Fibroblast of skin of right quadriceps (primary cell): ENCODE measurements at places on chromosomes 1 and 21.

DNA sequence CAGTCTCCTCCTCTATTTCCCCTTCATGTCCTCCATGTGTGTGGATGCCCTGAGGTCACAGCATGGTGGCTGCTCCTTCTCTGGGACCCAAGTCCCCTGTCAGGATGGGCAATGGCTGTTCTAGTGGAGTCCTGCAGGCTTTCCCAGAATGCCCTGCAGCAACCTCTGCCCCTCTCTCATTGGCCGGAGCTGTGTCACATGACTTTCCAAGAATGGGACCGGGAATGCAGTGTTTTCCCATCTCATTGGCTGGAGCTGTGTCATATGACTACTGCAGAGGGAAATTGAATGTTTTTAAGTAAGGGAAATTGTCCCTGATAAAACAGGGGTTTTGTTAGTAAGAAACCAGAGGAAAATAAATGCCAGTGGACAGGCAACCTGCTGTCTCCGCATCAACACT is 365.9 kb downstream of the PTPRU start:
- no peak for DNase-seq

DNA sequence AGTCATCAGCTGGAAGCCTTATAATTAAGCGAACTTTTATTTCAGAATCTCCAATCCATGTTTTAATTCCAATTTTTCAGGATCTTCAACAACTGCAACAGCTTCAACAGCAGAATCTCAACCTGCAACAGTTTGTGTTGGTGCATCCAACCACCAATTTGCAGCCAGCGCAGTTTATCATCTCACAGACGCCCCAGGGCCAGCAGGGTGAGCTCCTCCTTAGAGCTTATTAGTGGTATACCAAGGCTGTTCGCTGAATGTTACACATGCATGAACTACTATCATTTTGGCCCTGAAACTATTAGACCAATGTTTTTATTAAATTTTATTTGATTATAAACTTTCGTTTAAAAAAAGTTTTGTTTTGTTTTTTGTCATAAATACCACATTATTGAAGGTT is 142.4 kb downstream of the CD247 start:
- no peak for DNase-seq

DNA sequence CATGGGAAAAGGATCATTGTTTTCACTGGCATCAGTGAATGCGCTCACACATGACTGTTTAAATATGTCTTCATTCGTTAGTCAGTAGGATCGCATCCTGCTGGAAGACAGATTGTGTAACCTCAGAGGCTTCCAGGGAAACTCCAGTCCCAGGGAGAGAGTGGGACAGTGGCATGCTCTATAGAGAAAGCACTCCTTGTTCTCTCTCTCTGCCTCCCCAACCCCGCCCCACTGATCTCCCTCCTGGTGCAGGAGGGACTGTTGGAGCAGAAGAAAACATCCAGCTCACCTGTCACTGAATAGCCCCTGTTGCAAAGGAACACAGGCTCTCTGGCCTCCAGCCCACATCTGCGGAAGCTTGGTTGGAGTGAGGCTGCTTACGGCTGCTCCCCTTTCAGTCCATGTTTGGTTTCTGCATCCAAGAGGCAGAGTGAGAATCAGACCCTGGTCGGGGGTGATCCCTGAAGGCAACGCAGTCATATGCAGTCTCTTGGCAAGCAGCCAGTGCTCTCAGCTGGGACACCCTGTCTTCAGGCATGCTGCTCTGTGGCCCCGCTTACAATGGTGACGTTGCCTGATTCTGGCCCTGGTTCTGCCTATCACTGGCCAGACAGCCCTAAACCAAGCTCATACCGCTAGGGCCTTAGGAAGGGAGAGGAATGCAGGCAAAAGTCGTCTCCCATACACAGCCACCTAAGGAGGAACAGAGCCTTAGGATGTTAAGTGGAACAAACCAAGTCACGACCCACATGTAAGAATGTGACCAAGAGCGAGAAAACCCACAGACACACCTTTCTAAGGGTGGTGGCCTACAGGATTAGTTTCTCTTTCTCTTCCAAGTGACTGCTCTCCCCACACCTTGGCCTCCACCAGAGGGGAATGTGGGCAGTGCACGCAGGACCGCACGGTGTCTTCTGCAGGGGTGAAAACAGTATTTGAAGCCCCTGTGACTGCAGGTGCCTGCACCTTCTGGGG is 39.7 kb downstream of the BACE2 start:
- peak; percentile 68 for DNase-seq

DNA sequence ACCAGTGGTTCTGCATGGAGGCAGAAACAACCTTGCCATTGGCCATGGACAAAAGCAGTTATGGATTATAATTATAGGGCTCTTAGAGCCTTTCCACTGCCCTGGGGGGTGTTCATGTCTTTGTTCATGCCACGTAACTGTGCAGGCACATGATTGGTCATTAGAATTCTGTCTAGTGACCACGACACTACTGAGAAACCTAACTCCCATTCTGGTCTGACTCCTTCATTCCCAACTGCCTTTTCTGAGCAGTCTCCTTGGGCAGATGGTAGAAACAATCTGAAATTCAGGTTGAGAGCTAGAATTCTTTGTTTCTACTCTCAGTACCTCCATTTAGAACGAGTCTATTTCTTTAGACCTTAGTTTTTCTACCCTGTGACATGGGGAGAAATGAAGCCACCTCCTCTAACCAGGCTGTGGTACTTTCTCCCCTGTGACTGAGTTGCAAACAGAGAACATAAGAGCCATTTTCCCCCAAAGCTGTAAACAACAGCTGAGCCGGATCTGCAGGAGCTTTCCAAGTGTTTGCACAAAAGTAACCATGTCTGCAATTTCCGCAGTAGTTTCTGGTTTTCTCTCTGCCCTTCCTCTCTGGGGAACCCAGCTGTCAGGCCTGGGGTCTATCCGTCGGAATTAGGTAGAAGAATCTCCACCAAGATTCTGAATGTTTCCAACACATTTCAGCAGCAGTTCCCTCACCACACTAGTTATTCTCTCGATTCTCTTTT is 37.7 kb upstream of the IPO9 start:
- no peak for DNase-seq

DNA sequence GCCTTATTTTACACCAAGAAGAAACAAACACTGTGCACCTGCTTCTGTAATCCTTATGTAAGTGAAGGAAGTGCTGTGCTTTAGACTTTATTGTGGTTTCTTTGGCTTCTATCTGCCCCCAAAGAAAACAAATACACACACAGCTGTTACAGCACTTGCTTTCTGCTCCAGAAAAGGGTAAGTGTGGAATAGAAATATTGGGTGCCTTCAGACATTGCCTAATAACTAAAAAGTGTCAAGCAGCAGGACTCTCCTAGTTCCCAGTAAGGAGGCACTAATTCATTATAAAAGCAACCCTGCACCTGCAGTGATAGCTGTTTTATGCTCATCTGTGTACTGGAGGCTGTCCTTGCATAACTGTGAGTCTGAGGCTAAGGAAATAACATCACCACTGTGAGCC is 23.4 kb upstream of the PRRX1 start:
- no peak for DNase-seq

- DNase-seq: no peak
Measured at GRCh38 chr1:160083968-160084770, 2.8 kb downstream of the KCNJ9 start.

DNA sequence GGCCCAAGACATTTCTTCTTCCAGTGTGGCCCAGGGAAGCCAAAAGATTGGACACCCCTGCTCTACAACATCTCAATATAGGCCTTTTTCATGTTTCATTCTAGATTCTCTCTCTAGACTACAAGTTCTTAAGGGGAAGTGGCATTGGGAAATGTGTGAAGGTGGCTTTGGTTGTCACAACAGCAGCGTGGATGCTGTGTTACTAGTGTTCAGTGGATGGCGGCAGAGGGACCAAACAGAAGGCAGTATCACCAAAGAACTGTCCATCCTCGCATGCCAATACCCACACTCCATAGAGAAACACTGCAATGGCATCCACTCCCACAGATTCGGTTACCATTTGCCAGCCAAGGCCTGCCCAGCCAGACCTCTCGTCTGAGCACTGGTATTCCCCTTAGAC is 24.3 kb upstream of the IFNAR2 start:
- DNase-seq: no peak

GRCh38 chr1:119565131-119565772 is 58.2 kb downstream of the HSD3B1 start:
- DNase-seq: no peak

- no peak for DNase-seq
Measured at GRCh38 chr21:46141767-46142581, 13.4 kb downstream of the FTCD start.

DNA sequence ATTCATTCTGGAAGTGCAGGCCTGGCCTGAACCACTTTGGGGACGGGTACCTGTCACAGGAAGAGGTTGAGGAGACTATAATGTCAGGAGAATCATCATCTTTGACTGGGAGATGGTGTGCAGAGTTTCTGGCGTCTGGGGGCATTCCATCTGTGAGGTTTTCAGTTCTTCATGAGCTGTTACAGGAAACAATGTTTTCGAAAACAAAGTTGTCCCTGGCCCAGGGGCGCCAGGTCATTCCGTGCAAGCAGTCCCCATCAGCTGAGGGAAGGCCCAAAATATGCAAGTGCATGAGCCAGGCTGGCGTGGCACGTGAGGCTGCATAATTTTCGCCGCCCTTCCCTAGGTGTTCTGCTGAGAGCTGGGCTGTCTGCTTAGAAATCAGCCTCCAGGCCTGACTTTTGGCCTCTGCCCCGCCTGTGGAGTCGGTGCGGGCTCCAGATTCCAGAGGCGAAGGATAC is 68.4 kb upstream of the ATP5PO start:
- no peak for DNase-seq

GRCh38 chr21:16642353-16642752 is 870.5 kb upstream of the CXADR start:
- DNase-seq: peak; percentile 13

DNA sequence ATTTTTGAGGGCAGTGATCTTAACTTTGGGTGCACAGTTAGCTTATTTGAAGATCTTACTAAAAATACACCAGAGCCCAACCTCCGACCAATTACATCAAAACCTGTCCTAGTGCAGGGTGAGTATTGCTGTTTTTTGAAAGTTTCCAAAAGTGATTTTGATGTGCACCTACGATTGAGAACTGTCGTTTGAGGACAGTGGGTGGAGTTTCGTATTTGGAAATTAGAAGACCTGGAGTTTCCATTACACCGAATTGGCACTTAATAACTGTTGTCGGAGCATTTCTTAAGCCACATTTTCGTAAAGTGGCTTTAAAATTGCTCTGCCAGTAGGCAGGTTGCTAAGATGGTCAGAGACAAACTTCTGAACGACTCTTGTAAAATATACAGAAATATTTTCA is 1.1 kb downstream of the SOD1 start:
- no peak for DNase-seq

GRCh38 chr1:209927466-209927865 is 10.6 kb upstream of the SYT14 start:
- no peak for DNase-seq

DNA sequence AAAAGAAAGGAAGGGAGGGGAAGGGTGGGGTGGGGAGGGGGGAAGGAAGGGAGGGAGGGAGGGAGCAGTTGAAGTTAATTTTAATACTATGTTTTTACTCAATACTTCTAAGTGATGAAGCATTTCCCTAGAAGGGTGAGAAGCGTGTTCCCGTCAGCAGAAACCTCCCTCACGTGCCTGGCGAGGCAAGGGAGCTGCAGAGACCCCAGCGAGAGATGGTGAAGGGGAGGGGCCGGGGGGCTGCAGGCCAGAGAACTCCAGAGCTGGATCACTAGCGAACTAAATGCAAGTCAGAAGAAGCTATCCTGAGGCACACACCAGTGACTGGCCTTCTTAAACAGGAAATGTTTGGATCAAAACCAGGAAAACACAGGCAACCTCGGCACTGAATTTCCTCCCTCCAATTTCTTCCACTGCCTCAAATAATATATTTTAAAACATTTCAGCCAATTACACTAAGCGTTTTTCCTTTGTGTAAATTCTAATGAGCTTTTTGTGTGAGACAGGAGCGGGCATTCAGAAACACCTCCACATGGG is 18.0 kb downstream of the WDR4 start:
- DNase-seq: no peak

DNA sequence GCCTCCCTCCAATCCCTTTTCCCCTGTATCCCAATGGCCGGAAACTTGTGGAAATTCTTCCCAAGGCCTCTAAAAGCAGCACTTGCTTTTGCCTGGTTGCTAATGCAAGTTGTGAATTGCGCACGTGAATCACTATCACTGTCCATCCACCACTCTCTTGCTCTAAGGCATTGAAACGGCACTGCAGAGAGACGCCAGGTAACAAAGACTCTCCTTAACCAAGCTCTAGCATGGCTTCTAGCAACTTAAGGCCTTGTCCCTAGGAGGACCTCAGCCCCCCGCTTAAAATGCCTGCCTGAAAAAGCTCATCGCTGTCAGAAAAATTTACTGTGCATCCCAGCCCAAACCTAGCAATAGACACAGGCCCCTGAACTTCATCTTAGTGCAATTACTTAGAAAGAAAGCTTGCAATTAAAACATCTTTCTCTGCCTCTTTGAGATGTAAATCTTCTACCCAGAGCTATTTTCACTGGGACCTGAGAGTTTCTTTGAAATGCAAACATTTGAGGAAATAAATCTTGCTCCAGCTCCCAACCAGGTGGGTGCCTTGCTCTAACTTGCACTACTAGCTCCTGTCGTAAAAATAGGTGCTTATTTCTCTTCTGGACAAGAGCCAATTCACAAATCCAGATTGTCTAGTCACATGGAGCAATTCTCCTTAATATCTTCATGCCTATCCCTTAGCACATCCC is 32.9 kb upstream of the ITLN2 start:
- no peak for DNase-seq
